ENCODE measurements at places on chromosomes 3 and 15.

DNA sequence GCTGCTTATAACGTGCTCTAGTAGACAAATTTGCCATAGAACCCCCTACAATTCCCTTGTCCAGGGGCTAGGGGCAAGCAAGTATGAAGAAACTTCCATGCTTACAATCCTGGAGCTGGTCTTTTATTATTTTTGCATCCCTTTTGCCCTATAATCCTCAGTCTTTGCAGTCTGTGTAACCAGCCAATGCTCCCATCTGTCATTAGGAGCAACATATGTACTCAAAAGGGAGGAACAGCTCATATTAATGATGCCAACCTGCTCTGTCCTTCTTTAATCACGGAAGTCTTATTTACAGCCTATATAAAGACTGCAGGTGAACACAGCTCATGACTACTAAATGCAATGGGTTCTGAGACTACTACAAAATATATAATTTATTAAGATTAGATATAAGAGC lies 263.3 kb downstream of the ZIC1 start:
- DNase-seq, result no peak

DNA sequence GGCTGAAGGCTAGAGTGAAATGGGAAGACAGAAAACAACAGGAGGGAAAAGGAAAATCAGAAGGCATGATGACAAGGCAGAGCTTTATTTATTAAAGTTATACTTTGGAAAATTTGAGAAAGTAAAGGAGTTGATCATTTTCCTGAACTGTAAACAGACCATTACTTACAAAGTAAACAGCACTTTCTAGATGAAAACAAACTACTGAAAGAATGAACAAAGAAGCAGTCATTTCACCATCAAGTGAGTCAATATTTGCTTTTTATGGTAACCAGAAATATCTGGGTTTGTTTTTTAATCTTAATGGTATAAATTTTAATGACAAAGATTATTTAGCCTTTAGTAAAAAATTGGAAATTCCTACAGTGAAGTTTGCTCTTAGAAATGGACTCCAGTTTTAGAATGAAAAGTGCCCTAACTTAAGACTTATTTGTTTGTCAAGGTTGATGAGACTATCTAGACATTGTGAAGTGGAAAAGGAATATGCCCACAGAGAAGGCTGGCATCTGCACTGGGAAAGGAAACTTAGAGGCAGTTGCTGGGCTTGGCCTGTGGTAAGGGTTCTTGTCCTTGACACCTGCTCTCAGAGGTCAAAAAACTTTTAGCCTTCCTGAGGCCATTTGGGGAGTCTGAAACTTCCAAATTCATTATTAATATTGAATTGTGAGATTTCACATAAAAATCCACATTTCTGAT lies 47.2 kb downstream of the SPTSSB start:
- no peak for DNase-seq

- no peak for DNase-seq
Observed at GRCh38 chr3:99877031-99877579, 59.4 kb downstream of the CMSS1 start.

- no peak for DNase-seq
Observed at GRCh38 chr15:99176757-99177156, 71.9 kb downstream of the SYNM start.

DNA sequence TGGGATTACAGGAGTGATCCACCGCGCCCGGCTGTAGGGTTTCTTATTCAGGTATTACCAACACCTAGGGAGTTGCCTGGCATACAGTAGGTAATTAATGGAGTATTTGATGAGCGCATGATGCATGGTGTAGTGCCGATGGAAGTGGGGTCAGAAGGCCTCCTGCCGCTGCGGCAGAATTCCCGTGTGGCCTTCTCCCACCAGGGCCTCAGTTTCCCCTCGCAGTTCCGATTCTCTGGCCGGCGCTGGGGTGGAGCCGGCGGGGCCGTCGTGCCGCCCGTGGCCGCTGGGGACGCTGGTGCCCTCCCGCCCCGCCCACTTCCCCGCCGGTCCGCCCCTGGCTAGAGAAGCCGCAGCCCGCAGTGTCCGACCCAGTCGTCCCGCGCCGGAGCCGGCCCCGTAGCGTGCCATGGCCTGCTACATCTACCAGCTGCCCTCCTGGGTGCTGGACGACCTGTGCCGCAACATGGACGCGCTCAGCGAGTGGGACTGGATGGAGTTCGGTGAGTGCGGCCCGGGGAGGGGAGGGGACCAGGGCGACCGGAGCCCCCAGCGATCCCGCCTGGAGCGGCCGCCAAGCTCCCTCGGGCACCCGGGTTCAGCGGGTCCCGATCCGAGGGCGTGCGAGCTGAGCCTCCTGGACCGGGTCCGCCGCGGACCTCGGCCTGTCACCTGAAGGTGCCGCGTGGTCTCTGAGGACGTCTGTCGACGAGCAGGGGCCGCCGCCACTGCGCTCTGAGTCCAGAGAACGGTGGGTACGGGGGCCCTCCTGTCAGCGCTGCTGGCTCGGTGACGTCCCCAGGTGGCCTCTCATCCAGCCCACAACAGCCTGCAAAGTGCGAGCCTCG lies at the start of gene IRAK2:
Gene IRAK2, plus strand, starts transcription at position 374 of the 848 bp plus-strand sequence. Its CDS starts 36 bp downstream, at position 410.
- DNase-seq, result no peak

GRCh38 chr15:32736701-32737061 lies 18.9 kb downstream of the GREM1 start:
- DNase-seq, result no peak

All from cortex of kidney (tissue), 1 donor.